ENCODE measurements at places on chromosomes 13 and 19.

- no peak for DNase-seq
Measured at GRCh38 chr13:72186730-72187422, 319.9 kb upstream of the DACH1 start.

GRCh38 chr13:75705908-75706307 lies 69.8 kb downstream of the LMO7 start:
- no peak for DNase-seq

DNA sequence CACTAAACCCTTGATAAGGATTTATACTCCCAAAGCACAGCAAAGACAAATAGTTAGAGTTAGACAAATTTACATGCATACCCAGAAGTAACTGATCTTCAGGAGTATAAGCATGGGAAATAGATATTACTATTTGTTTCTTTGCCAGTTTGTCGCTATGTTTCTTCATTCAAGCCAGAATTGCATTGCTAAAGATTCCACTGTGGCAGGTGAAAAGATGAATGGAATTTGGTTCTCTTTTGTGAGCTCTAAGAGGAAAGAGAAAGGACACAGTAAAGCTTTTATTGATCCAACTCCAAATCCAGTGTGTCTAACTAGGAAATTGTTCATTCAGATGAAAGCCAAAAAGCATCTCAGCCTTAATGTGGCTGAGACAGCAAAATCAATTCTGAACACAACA lies 292.3 kb upstream of the SPRY2 start:
- DNase-seq = no peak

DNA sequence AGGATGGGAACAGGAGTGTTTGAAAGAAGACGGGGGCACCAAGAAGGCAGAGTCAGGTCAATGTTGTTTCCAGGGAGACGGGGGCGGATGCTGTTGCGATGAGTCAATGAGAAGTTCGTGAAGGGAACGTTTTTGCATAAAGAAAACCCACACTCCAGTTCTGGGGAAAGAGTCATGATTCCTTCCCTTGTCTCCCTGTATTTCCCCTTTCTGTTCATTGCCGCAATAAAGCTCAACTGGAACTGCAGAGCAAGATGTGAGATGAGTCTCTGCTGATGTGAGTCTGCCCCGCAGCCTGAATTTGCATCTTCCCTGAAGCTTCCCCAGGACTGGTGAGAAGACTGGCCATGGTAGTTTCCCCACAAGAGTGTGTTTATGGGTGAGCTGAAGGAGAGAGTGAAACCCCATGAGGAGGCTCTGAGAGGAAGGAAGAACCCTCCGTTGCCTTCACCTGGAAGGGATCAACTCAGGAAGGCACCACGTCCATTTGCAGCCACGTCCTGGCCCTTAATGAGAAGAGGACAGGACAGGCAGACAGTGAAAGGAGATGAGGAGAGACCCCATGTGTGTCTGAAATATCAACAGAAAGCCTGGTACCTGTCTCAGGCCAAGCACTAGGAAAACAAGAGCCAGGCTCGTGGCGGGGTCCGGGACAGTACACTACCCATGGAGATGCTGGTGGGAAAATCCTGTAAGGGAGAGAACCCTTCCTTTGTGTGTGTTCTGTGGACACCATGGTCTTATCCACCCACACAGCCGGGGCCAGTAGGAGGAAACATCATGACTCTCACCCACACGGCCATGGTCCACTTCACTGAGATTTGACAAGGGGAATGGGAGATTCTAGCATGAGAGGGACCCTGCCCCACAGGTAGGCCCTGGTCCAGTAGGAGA lies 13.7 kb downstream of the LILRA1 start:
- peak; percentile 28 for DNase-seq

DNA sequence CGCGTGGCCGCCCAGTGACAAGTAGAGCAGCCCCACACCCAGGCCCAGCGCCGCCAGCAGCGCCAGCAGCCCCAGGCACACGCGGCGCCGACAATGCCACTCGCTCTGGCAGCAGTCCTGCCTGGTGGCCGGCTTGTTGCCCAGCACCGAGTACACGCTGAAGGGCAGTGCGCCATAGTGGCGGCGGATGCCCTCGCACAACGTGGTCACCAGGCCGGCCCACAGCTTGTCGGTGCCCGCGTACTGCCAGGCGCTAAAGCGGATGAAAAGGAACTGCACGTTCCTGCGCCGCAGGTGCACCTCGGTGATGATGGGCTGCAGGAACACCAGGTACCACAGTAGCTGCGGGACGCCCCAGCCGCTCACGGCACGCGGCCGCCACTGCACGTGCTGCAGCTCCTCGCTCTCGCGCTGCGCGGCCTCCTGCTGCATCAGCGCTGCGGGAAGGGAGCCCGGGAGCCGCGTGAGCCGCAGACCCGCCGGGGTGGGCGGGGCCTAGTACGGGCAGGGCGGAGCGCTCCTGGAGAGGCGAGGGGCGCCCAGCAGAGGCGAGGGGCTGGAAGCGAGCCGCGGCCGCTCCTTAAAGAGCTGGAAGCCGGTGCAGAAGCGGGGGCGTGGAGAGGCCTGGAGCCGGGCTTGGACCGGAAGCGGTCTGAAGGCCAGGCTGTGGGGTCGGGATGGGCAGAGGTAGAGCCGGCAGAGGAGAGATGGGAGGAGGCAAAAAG lies 7.3 kb downstream of the NKPD1 start:
- peak; percentile 57 for DNase-seq

DNA sequence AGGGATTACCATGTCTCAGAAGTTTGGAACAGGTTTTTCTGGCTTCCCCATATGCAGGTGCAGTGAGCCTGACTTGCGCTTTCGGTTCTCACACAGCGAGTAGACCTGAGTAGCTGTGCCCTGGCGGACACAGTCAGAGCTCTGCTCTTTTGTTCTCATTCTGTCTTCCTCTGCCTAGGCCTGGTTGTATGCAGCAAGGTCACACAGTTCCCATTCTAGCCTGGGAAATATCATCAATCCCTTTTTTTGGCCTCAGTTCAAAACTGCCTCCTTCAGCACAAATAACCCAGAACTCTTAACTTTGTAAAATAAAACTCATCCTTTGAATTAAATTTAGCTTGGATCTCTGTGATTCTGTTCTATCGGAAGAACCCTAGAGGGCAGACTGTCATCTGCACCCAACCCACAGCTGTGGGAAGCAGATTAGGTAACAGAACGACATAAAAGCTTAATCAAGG lies 10.2 kb downstream of the OXGR1 start:
- DNase-seq = peak; percentile 8
